ENCODE measurements at places on chromosomes 4 and X.

DNA sequence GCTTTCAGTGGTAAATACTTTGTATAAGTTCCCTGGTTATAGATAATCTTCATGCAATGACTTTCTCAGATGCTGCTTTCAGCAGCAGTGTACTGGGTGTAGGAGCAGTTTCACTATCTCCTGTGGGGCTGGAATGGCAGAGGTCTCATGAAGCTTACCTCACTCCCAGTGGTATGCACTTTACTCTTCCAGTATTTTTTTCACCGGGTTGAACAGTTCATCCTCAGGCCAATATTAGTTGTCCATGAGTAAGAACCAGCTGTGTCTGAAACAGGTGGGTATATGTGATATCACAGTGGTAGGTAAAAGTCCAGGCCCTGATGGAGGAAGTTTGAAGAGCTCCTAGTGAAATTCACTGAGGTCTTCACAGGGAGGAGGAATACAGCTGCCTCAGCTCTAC is 351.5 kb upstream of the EMCN start:
- no peak for DNase-seq

GRCh38 chr4:124943938-124944337 is 231.4 kb upstream of the ANKRD50 start:
- no peak for DNase-seq

GRCh38 chrX:131907488-131908314 is 115.4 kb upstream of the STK26 start:
- peak; percentile 27 for DNase-seq

- DNase-seq, result no peak
Observed at GRCh38 chrX:100931925-100932285, 3.2 kb upstream of the XKRX start.

DNA sequence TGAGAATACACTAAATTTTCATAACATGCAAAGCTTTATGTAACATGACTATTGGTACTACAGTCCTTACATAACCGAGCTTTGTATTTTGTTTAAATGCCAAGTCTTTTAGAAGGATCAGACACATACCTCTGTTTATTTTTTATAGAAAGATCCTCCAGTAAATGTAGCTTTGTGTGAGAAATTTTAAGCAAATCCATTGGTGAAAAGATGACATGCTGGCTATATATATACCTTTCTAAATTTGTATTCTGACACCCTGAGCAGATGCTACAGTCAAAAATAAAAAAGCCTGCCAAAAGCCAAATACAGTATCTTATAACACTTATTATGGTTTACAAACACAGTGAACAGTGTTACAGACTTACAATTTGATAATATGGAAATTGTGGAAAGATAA is at the start of gene YIPF7:
Gene YIPF7, minus strand, starts transcription at position 201 of the 400 bp plus-strand sequence. CDS start 1,525 bp downstream, outside the sequence.
- DNase-seq, result no peak

GRCh38 chrX:131626681-131627296 is 82.9 kb downstream of the OR13H1 start:
- no peak for DNase-seq

- DNase-seq, result no peak
Observed at GRCh38 chr4:3302173-3302785, 9.5 kb downstream of the RGS12 start.

DNA sequence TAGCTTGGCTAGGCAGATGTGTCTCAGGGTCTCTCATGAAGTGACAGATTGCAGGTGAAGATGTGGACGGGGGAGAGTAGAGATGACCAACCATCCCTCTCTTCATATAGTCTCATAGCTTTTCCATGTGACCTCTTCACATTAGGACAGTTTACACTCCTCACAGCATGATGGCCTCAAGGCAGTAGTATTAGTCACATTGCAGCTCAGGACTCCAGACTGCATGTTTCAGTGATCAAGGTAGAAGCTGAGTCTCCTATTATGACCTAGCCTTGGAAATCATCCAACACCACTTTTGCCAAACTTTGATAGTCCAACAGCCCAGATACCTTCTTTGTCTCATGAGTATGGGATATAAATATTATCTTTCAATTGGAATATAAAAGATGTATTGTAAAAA is 147.7 kb downstream of the GASK1B start:
- DNase-seq, result no peak

- DNase-seq, result peak; percentile 90
Observed at GRCh38 chr4:140149846-140150635, 3.9 kb downstream of the MAML3 start.

DNA sequence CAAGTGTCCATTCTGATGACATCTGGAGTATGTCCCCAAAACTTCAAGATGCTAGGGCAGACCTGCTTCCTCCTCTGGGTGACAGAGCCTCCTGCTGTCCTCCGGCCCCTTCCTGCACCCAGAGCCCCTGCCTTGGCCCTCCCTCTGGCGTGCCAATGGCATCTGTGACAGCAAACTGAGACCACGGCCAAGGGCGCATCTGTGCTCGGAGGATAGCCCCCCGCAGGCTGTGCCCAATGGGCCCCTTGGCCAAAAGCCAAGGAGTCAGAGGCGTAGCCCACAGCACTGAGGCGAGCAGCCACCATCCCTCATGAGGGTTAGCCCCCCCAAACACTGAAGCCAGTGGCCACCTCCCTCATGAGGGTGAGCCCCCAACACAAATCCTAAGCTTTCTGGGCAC is 7.9 kb downstream of the LRPAP1 start:
- DNase-seq, result peak; percentile 12

DNA sequence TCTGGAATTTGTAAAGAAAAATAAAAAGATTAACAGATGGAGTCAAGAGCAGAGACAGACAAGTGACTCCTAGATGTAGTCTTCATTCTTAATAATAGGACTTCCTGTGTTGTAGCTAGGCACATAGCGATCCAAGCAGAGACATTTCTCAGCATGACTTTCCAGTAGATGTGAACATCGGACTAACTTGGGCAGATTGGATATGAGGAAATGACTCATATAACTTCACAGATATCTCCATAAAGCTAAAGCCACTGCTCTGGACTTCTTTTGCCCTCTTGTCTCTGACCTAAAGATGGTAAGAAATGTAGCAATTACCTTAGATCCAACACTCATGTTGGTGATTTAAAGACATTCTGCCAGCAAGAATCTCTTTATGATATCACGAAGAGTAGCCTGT is 131.7 kb downstream of the EPHA5 start:
- DNase-seq, result no peak

DNA sequence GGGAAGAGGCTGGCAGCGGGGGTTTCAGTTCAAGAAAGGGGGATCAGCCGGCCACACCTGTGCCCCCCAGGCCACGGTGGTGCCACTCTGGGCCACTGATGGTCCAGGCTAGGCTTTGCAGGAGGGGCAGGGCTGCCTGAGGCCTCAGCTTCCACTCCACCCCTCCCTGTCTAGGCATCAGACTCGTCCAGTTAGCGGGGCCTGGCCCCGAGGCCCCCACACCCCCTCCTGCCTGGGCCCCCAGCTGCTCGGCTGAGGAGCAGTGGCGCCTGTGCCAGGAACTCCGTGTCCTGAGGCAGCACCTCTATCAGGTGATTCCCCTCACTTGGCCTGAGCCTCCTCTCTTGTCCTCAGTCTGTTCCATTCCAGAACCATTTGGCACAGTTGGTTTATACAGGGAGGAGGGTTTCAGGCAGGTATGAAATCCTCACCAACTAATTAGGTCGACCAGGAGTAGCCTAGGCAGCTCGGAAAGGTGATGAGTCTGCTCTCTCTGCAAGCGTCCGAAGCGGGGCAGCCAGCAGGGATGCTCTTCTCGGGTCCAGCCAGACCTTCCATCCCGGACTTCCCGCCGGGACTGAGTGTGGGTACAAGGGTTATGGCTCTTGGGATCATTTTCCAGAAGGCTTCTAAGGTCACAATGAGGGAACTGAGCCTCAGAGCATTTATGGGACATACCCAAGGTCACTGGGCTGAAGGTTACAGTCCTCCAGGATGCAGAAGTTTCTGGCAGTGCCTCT is 2.1 kb downstream of the NSG1 start:
- DNase-seq, result no peak

GRCh38 chr4:102764901-102765300 is 4.1 kb upstream of the MANBA start:
- no peak for DNase-seq

DNA sequence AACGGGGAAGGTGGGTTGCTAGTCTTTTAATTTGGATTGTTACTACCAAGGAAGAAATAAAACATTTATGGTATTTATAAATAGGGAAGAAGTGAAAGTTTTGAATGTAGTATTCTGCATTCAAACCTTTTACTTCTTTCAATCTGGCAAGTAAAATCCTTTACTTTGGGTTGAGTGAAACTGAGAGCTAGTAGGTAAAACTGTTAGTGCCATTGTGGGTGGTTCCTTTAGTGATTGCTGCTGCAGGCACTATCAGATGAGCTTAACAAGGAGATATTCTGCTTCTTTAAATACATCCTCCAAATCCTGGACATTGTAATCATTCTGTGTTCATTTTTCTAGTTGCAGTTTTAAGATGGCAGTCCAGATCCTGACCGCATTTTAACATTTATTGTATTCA is 650.9 kb upstream of the PCDH10 start:
- DNase-seq, result no peak

DNA sequence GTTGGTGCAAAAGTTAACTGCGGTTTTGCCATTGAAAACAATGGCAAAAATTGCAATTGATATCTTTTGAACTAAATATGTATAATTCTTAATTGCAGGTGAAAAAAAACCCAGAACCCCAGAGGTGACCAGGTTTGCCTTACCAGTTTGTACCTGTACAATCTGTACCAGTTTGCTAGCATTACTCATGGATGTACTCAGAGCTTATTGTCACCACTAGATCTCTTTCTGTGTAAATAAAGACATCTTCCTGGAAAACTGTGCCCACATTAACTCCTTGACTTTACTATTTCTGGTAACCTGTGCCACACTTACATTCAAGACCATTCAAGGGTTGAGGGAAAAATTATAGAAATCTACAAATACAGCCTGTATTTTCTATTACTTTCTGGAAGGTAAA is 139.7 kb downstream of the ELOVL6 start:
- no peak for DNase-seq

GRCh38 chr4:163367651-163368050 is 24.0 kb downstream of the NPY5R start:
- DNase-seq, result no peak

DNA sequence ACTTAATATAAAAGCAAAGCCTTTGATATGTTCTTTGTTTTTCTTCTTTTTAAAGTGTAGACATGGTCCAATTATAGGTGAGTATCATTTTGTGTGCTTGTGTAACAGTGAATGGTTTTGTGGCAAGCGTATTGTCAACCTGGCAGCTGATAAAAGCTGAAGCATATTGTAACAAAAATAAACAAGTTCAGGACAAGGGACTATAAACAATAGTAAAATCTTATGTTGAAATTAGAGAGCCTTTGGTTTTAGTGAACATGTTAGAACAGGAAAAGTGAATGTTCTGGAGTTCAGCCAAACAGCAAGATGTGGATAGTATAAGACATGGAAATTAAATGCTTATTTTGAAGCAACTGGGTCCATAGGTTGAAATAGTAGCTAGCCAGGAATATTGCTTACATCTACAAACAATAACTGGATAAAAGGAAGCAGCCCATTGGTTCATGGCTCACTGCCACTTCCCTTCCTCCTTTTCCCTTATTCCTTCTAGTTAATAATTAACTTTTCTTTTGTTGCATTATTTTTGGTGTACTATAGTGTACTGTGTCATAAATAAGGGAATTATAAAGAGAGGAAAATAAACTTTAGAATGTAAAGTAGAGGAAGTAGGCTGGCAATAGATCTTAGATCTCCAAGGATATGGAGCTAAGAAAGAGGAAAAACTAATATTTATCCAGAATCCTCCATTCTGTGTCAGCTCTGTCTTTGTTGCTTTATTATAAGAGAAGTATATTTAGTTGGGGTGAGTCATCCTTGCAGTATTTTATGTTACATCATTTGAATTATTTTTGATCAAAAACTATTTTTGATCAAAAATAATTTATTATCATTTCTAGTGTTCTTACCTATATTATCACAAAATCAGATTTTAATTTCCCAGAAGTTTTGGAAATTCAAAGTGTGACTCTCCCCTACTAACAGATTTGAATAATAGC is 65.6 kb downstream of the MRPL1 start:
- DNase-seq, result no peak

DNA sequence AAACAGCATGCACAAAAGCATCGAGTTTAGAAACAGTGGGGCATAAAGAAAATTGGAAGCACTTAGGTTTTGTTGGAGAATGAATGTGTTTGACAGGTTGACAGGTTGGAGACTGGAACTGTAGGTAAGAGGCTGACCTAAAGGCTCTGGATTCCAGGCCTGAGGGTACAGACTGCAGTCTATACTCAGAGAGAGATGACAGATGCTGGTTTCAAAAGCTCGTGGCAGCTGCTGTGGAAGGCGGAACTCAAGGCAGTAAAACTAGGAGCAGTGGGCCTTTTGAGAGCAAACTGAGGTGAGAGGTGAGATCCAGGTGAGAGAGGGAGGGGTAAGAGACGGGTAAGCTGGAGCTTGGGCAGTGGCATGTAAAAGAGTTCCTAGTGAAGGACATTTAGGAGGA is 415.2 kb downstream of the TRIML1 start:
- DNase-seq, result no peak

DNA sequence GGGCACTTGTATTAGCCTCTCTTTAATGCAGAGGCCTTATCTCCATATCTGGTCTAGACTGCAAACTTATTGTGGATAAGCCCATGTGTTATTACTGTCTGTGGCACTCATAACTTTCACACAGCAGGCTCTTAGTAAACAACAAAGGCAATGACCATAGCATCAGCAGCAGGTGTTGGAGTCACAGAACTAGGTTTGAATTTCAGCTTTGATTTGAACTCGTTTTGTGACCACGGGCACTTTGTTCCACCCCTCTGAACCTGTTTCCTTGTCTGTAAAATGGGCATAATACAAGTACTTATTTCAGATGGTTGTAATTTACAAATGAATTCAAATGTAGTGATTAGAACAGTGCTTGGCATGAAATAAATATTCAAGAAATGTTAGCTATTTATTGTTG is 121.8 kb upstream of the C1GALT1C1 start:
- DNase-seq, result no peak

- no peak for DNase-seq
Observed at GRCh38 chr4:124111922-124112321, 600.6 kb downstream of the ANKRD50 start.

DNA sequence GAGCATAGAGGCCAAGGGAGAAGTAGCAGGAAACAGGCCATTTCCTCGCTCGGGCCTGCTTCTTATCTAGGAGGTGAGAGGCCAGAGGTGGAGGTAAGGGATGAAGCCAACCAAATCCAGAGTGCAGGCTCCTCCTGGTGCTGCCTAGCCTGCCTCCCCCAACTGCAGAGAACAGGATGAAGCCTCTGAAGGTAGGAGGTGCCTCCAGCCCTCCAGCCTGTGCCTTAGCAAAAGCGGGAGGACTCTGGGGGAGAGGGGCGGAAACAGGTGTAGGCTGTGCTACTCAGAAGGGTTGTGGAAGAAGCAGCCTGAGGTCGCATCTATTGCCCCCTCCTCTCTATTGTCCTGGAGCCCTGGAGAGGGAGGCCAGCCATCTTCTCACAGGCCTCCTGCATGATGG is 2.9 kb upstream of the MTM1 start:
- no peak for DNase-seq

Data from upper lobe of left lung (tissue), 6 donors.